A549 treated with GW870086 at 1 μM for 4 hours (cell line): ENCODE measurements at places on chromosomes 7 and 10. TPM values are rescaled to one million over a fixed set of nuclear protein-coding genes. Genes with fewer than 3 reads are reported as not detected.

The WNT2 gene
- 0.09 to 0.47 TPM in 2 of 5 replicates, not detected in the others for total RNA-seq

The PHF14 gene
- 19.2 to 25.5 TPM (median 22.6 TPM) in 5 replicates for total RNA-seq

The SLC13A4 gene
- not detected in 5 replicates for total RNA-seq

The OR9A2 gene
- total RNA-seq, result not detected in 5 replicates

The CACNB2 gene
- not detected in 5 replicates for total RNA-seq

The SLC26A4 gene
- total RNA-seq, result 0.05 to 0.32 TPM (median 0.18 TPM) in 4 of 5 replicates, not detected in the other

The RAB19 gene
- not detected in 5 replicates for total RNA-seq

The GATAD1 gene
- total RNA-seq, result 17.2 to 20.7 TPM (median 18.2 TPM) in 5 replicates

The OLAH gene
- total RNA-seq, result 0.39 to 0.59 TPM (median 0.43 TPM) in 5 replicates

The CTNNA3 gene
- not detected in 5 replicates for total RNA-seq

The H2BK1 gene
- not detected in 5 replicates for total RNA-seq

The LAMB4 gene
- 0.03 to 0.36 TPM (median 0.19 TPM) in 5 replicates for total RNA-seq

The CCDC172 gene
- not detected in 5 replicates for total RNA-seq

The PSD gene
- 0.39 to 0.80 TPM (median 0.50 TPM) in 5 replicates for total RNA-seq

The IGFBP1 gene
- total RNA-seq, result 33.3 to 50.1 TPM (median 49.5 TPM) in 5 replicates

The LIPM gene
- not detected in 5 replicates for total RNA-seq

The HDAC9 gene
- total RNA-seq, result 0.19 to 0.27 TPM (median 0.25 TPM) in 5 replicates

The SLC26A5 gene
- total RNA-seq, result not detected in 5 replicates

The FAM180A gene
- total RNA-seq, result 0.12 TPM in 1 of 5 replicates, not detected in the others

The GIMAP7 gene
- total RNA-seq, result not detected in 5 replicates

The UROS gene
- total RNA-seq, result 56.2 to 60.2 TPM (median 59.3 TPM) in 5 replicates

The MAPK8 gene
- 23.7 to 40.7 TPM (median 37.9 TPM) in 5 replicates for total RNA-seq

The GIMAP8 gene
- not detected in 5 replicates for total RNA-seq

The HGF gene
- total RNA-seq, result 0.03 to 0.07 TPM in 2 of 5 replicates, not detected in the others

The ELMO1 gene
- 1.9 to 3.4 TPM (median 2.1 TPM) in 5 replicates for total RNA-seq

The SLC16A12 gene
- 0.19 to 0.78 TPM (median 0.32 TPM) in 5 replicates for total RNA-seq

The C7orf57 gene
- total RNA-seq, result 0.18 to 0.79 TPM (median 0.26 TPM) in 5 replicates

The LHPP gene
- 10.7 to 12.5 TPM (median 12.0 TPM) in 5 replicates for total RNA-seq

The TRPV5 gene
- not detected in 5 replicates for total RNA-seq

The CPA4 gene
- total RNA-seq, result 3.2 to 5.4 TPM (median 4.7 TPM) in 5 replicates

The INSIG1 gene
- 14.1 to 17.5 TPM (median 17.3 TPM) in 5 replicates for total RNA-seq

The INSYN2A gene
- 2.0 to 2.4 TPM (median 2.3 TPM) in 5 replicates for total RNA-seq

The GPR26 gene
- total RNA-seq, result not detected in 5 replicates

The MTERF1 gene
- 10.5 to 13.9 TPM (median 12.6 TPM) in 5 replicates for total RNA-seq

The SFRP5 gene
- 1.8 to 2.5 TPM (median 2.1 TPM) in 5 replicates for total RNA-seq

The CPA2 gene
- 0.10 TPM in 1 of 5 replicates, not detected in the others for total RNA-seq

The CYP26C1 gene
- not detected in 5 replicates for total RNA-seq

The ZNF316 gene
- 8.8 to 14.3 TPM (median 13.4 TPM) in 5 replicates for total RNA-seq

The TUBAL3 gene
- 0.19 to 0.50 TPM (median 0.27 TPM) in 5 replicates for total RNA-seq

The HIP1 gene
- total RNA-seq, result 16.8 to 25.3 TPM (median 22.2 TPM) in 5 replicates

The DLG5 gene
- total RNA-seq, result 28.9 to 35.7 TPM (median 33.1 TPM) in 5 replicates

The HOXA7 gene
- total RNA-seq, result 3.7 to 4.8 TPM (median 4.6 TPM) in 5 replicates

The ASB15 gene
- not detected in 5 replicates for total RNA-seq

The JAKMIP3 gene
- 1.00 to 1.4 TPM (median 1.1 TPM) in 5 replicates for total RNA-seq

The GOLGA7B gene
- total RNA-seq, result 3.1 to 4.7 TPM (median 4.1 TPM) in 5 replicates

The LRRC18 gene
- total RNA-seq, result not detected in 5 replicates

The PAPOLB gene
- not detected in 5 replicates for total RNA-seq

The TMEM196 gene
- total RNA-seq, result not detected in 5 replicates

The NODAL gene
- total RNA-seq, result not detected in 5 replicates

The TMEM229A gene
- total RNA-seq, result not detected in 5 replicates

The ZP3 gene
- total RNA-seq, result 18.4 to 22.2 TPM (median 20.2 TPM) in 5 replicates

The SKIDA1 gene
- total RNA-seq, result 0.61 to 1.1 TPM (median 0.91 TPM) in 5 replicates

The KIAA1549 gene
- total RNA-seq, result 4.9 to 6.8 TPM (median 6.2 TPM) in 5 replicates
